ENCODE measurements at places on chromosomes 12 and 14.
A peak's percentile ranks its signal among the peaks of the same experiment; 100 is the strongest.

DNA sequence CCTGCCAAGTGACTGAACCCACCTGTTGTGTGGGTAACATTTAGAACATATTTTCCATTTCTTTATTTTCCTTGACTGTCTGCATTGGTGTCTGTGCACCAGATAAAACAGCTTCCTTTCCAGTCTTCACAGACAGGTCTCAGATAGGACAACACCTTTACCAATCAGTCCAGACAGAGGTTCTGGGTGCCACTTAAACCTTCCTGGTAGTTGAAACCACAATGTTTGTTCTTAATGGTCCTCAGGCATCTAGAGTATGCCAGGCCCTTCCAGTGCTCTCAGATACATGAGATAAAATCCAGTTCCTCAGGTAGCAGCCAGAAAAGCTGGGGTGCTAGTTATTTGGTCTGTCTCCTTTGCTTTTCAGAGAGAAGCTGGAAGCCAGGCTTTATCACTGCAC is 7.0 kb upstream of the CLEC2D start:
- no peak for DNase-seq

DNA sequence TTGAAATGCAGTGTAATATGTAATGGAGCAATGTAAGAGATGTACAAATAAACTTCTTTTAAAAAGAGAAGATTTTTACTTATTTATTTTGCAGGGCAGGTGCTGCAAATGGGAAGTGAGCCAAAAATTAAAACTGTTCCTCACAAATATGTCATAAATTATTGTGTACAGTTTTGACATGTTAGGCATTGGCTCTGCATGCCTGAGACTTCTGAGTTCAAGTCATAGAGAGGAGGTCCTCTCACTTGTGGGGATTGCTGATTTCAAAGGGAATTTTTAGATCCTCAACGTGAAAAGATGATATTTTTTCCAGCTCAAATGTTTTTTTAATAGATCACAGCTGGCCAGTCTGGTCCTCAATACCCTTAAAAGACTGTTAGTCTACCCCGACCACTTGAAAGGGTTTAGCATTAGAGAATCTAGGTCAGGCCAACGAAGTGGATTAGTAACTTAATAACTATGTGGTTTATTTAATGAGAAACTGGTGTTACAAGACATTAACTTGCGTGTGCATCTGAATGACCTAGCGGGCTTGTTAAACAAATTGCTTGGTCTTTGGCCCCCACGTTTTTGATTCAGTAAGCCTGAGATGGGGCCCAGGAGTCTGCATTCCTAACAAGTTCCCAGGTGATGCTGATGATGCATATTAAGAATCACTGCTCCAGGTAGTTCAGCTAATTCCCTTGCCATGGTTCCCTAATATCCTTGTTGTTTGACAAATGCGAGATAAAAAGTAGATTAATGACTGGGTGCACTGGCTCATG is 30.9 kb upstream of the WDR89 start:
- peak; percentile 100 for DNase-seq

- DNase-seq, result no peak
Measured at GRCh38 chr12:6772331-6772695, at the start of gene LAG3. Gene LAG3, plus strand, starts transcription at chr12:6772520. Its CDS starts 333 bp downstream, at chr12:6772853.

- no peak for DNase-seq
Measured at GRCh38 chr14:66291756-66292155, 194.4 kb upstream of the CCDC196 start.

GRCh38 chr12:128573907-128574306 is 249.9 kb downstream of the SLC15A4 start:
- peak; percentile 36 for DNase-seq

DNA sequence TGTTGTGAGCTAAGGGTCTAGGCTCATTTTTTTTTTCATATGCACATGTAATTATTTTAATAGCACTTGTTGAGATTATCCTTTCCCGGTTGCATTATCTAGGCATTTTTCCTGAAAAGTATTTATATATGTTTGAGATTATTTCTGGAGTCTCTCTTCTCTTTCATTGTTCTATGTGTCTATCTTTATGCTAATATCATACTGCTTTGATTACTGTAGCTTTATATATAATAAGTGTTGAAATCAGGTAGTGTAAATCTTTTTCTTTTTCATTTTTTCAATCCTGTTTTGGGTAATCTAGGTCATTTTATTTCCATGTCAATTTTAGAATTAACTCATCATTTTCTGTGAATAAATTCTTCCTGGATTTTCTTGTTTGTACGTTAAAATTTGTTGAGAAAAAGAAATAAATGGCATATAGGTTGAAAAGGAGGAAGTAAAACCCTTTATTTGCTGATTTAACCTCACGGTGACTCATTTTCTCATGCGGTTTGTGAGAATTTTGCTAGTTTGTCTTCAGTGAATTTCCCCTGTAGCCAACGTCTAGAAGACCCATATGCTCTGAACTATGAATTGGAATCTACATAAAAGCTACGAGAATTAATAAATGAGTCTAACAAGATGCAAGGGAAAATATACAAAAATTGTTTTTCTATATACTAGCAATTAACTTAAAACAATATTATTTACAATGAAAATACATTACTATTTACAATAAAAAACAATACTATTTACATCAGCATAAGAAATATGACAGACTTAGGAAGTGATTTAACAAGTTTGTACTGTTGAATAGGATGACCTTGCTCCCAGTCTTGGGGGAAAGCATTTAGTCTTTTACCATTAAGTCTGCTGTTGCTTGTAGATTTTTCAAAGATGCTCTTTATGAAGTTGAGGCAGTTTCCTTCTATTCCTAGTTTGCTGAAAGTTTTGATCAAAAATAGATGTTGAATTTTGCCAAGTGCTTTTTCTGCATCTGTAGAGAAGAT is 105.0 kb downstream of the SNAPC1 start:
- no peak for DNase-seq

GRCh38 chr14:58716706-58717105 is 78.9 kb downstream of the DACT1 start:
- no peak for DNase-seq

GRCh38 chr12:118038137-118038536 is 21.6 kb downstream of the RFC5 start:
- no peak for DNase-seq

DNA sequence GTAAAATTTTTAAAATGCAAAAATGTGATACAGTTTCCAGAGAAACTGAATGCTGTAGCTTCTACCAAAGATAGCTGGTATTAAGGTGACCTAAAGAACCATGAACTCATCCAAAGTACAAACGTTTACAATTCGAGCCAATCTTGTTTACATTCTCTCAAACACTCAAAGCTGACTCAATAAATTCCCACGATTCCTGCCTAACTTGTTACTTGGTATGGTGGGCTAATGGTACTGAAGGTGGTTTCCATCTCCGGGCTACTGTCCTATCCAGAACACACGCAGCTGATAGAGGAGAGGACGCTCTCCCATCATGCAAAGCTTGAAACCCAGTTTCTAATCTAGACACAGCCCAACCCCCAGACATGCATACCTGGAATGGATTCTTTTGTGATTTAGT is 31.5 kb downstream of the RAD9B start:
- DNase-seq, result no peak

DNA sequence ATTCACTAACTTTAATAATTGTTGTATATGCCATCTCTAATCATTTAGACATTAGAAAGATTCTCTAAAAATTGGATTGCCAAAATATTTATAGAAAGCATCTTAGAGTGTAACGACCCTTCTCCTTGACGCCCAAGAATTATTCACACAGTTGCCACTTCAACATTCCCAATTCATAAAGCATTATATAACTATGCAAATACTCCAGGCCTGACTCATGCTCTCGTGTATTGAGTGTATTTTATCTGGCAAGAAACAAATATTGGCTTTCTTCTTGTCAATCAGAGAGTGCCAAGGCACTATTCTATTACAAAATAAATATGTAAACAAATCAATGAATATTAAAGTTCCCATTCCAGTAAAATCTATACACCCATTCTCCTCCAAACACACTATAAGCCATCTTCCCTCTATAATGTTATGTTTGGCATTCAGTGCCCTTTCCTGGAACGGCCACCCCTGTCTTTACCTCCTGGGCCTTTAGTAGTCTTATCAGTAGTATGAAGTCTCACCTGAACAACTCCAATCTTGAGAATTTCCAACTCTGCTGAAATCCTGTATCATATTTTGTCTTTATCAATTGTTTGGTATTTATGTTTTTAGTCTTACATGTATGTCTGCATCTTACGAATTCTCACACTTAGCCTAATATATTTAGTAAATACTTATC is 182.6 kb downstream of the PIK3C2G start:
- no peak for DNase-seq

- DNase-seq, result no peak
Measured at GRCh38 chr12:26647088-26647487, 185.9 kb downstream of the ITPR2 start.

GRCh38 chr12:14193639-14194038 is 171.8 kb upstream of the ATF7IP start:
- peak; percentile 56 for DNase-seq

DNA sequence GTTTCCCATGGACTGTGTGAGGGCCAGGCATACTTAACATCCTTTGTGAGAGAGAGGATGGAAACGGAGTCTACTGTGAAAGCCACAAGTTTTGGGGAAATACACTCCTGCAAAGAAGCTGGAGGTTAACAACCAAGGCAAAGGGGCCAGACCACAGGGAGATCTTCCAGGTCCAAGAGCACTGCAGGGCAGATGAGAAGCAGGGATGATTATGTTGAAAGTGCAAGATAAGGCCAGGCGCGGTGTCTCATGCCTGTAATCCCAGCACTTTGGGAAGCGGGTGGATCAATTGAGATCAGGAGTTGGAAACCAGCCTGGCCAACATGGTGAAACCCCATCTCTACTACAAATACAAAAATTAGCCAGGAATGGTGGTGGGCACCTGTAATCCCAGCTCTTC is 15.1 kb downstream of the COQ6 start:
- DNase-seq, result no peak

DNA sequence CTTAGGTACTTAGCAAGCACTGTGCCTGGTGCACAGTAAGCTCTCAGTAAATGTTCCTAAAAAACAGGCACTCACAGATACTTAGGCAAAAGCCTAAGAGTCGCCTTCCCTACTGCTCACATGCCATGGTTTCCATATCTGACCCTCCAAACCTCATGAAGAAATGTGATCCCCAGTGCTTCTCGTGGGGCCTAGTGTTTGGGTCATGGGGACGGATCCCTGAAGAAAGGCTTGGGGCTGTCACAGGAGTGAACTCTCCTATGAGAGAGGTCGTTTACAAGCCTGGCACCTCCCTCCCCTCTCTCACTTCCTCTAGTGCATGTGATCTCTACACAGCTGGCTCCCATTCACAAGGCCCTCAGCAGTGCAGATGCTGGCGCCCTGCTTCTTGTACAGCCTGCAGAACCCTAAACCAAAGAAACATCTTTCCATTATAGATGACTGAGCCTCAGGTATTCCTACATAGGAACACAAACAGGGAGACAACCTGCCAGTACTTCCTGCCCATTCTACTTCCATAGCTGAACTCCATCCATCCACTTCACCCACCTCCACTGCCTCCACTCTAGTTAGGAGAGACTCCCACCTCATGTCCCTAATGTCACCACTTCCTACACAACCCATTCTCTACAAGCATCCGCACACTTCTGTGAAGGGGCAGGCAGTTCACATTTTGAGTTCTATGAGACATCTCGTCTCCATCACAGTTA is 2.9 kb downstream of the SLC15A4 start:
- no peak for DNase-seq

- DNase-seq, result no peak
Measured at GRCh38 chr14:62824086-62824485, 221.2 kb downstream of the KCNH5 start.

GRCh38 chr12:64390275-64390851 is at the start of gene C12orf56:
Gene C12orf56, minus strand, starts transcription at chr12:64390758. Its CDS starts 193 bp downstream, at chr12:64390565.
- peak; percentile 32 for DNase-seq

DNA sequence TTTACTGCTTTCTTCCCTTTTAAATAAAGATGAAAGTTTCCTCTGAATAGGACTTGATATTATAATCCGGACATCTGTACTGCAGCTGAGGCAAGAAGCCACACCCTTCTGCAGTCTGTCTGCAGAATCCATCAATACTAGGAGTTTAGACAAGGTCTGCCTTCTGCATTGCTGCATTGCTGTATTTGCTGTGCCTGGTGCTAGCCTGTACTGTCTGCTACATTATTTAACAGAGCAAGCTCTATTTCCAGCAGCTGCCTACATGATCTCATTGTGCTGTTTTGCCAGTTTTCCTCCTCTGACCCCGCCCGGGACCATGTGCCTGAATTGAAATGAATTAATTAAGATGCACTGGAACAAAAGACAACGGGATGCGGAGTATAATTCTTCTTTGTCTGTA is 1.7 kb downstream of the TUBA1A start:
- DNase-seq, result peak; percentile 70

DNA sequence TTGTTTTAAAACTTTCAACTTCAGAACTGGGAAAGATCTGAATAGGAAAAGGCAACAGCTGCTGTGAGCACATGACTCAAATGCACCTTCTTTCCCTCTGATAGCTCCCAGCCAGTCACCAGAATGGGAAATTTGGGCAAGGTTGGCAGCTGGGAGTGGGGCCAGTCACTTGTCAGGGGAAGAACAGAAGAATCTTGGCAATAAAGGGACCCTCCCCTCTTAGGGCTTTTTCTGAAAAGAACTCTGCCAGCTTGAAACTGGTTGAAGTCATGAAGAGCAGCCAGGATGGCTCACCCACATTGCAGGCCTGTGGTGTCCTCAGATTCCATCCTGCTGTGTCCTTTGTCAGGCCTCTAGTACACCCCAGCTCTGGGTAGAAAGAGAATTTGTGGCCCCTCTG is 10.3 kb upstream of the RIC8B start:
- DNase-seq, result no peak

- no peak for DNase-seq
Measured at GRCh38 chr12:96029826-96030225, 5.6 kb downstream of the LTA4H start.

GRCh38 chr12:130014485-130014807 is 110.6 kb upstream of the TMEM132D start:
- DNase-seq, result peak; percentile 6

- no peak for DNase-seq
Measured at GRCh38 chr12:57781801-57782200, 786 bp upstream of the TSFM start.

- DNase-seq, result no peak
Measured at GRCh38 chr12:91414636-91415035, 232.0 kb upstream of the DCN start.

DNA sequence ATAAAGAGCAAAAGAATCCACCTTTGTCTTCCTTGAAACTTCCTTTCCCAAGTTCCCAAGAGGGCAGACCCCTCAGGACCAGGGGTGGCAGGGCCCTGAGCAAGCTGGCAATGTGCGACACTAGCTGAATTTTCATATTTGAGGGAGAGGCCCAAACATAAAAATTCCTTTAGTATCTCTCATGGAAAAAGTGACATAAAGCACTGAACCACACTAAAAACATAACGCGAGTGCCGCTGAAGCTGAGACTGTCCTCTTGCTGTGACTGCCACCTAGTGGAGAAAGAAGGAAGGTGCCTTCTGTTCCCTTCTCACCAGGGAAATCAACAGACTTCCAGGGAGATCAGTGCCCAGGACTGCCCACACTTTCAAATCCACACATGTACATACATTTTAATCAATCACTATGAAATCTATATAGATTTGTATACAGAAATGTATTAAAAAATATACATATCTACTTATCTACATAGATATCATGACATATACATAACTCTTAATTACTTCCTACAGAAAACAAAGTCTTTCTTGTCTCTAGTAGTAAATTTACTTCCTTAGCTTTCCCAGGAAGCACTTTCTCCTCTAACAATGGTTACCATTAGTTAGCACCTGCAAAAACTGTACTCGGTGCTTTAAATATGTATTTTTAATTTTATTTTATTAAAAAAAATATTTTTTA is 53.8 kb downstream of the SSH1 start:
- DNase-seq, result peak; percentile 73
